ENCODE measurements at places on chromosomes 16 and 17. TPM values are rescaled to one million over a fixed set of nuclear protein-coding genes. Genes with fewer than 3 reads are reported as not detected.

The CCDC40 gene
- 6.4 TPM for total RNA-seq

The TP53TG3 gene
- total RNA-seq = not detected

The MYH8 gene
- total RNA-seq = not detected

The KRT12 gene
- total RNA-seq = not detected

The TEKT5 gene
- total RNA-seq = not detected

The CDRT15 gene
- not detected for total RNA-seq

The COG8 gene
- 52.4 TPM for total RNA-seq

The KREMEN2 gene
- 1.6 TPM for total RNA-seq

The TTC19 gene
- 44.5 TPM for total RNA-seq

The GDPD1 gene
- total RNA-seq = 2.6 TPM

The CD68 gene
- total RNA-seq = 1.6 TPM

The TBC1D3E gene
- not detected for total RNA-seq

Measured in A673 (cell line).